ENCODE measurements at places on chromosomes 6 and 20.

DNA sequence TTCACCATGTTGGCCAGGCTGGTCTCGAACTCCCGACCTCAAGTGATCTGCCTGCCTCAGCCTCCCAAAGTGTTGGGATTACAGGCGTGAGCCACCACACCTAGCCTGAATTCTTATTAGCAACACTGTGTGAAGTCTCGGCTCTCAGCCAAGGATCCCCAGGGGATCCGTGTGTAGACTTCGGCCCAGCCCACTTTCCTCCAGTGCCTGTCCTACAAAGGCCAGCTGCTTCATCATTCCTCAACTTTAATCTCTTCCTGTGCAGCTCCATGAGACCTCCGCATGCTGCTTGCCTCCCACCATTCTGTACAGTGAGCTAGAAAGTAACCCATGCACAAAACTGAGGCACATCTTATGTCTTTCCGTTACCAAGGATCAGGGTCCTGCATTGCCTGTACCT lies 71.8 kb downstream of the SAMD3 start:
- DNase-seq, result no peak

DNA sequence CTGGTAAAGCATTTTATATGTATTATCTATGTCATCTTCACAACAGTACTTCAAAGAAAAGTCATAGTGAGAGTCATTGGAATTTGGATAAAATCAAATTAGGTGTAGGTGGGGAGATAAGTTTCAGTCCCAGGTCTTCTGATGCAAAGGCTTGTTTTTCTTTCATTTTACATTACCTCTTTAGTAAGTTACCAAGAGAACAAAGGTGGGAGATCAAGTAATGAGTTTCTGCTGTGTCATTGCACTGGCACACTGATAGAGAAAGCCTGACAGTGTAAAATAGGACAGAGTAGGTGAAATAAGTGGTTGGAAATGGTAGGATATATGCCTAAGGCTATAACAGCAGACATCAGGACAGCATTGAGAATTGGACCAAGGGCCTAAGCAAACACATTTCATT lies 250.4 kb downstream of the NKAIN2 start:
- DNase-seq, result no peak

GRCh38 chr20:58673119-58673518 lies 19.5 kb upstream of the NPEPL1 start:
- DNase-seq, result no peak

DNA sequence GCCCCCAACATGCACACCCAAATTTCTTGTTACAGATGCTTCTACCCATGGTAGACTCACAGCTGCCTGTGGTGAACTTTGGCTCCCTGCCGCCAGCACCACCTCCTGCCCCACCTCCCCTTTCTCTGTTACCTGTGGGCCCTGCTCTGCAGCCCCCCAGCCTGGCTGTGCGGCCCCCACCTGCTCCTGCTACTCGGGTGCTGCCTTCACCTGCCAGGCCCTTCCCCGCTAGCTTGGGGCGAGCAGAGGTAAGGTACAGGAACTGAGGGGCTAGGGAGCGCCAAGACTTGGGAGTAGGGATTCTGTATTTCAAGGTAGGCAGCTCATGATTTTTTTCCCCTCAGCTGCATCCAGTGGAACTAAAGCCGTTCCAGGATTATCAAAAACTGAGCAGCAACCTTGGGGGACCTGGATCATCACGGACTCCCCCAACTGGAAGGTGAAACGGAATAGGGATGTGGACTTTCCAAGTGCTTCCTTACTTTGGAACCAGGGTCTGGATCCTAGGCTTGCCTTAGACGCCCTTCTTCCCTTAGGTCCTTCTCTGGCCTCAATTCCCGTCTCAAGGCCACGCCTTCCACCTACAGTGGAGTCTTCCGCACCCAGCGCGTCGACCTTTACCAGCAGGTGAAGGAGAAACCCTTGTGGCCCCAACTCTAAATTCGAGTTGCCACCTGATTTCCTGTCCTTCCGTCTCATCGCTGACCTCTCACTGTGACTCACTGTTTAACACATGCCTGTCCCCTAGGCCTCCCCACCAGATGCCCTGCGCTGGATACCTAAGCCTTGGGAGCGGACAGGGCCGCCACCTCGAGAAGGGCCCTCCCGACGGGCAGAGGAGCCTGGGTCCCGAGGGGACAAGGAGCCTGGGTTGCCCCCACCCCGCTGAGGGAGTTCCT lies 15.5 kb downstream of the BAG6 start:
- no peak for DNase-seq

- DNase-seq, result no peak
Measured at GRCh38 chr20:36180323-36180722, 25.8 kb downstream of the EPB41L1 start.

DNA sequence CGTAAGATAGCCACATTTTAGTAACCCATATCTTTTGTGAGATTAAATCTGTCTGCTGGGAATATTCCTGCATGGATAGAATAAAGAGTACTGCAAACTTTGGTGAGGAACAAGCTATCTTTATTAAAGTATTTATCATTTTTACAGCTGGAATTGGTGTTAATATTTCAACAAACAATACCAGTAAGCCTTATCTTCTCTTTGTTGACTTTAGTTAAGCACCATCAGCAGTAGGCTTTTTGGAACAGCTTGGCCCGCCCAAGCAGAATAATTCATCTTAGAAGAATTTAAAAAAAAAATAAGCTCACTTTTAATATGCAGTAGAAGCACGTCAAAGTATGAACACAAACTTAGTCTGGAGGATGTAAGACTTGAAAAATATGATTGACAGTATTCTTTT lies 917.8 kb upstream of the ADGRB3 start:
- no peak for DNase-seq

- DNase-seq, result no peak
Measured at GRCh38 chr6:10271982-10272381, 142.9 kb downstream of the TFAP2A start.

DNA sequence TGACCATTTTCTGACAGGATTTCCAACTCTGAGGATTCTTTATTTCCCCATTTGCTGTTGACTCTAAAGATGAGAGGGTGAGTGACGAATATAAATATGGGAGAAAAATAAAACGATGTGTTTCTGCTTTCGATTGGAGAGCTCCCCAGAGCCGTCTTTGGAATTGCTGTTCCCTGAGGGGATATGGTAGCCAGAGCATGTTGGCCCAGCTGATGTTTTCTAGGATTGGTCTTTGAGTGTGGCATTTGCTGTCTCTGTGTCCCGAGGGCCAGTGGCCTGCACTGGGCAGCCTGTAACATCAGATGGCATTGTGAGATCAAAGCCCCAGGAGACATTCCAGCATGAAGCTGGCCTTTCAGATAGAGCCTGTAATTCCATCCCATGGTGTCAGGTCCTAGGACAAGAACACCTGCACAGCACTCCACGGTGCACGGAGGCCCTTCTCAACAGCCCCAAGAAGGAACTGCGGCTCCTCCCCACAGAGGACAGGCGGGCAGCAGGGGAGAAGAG lies 26.7 kb downstream of the PKIG start:
- DNase-seq, result no peak

DNA sequence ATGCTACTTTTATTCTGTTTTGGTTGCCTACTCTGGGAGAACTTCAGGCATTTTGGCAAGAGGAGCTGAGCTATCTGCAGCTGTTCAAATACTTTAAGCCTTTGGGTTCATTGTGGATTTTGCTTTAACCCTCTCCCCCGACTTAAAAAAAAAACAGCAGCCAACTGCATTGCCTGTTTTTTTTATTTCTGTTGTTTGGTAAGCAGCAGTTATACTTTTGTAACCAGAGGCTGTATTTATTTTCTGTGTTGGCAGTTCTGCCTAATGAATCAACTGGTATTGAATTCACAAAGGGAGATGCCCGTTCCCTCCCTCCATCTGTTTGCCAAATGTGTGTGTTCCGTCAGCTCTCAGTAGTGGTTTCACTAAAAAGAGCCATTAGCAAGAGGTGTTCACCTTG lies 484.0 kb downstream of the UTRN start:
- no peak for DNase-seq

DNA sequence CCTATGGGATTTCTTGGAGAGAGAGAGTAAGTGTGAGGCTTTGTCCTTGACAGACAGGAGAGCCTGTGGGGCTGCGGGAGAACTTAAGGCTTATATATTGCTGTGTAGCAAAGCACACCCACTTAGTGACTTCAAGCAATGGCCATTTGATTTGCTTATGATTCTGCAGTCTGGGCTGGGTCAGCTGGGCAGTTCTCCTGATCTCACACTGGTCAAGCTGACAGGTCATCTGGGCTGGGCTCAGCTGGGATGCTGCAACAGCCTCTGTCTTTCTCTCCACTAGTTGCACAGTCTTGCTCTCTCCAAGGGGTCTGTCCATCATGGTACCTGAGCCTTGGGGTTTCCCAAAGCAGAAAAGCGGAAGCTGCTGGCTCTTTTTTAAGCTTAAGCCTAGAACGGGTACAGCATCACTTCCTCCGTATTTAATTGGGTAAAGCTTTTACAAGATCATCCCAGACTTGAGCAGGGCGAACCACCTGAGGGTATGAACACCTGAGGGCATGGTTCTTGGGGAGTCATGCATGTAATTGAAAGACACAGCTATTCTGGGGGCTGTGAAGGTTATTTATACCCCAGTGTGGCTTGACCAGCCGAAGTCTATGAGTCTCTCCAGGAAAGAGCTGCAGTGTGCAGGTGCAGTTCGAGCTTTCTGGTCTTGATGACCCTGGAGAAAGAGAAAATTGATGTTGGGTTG lies 13.3 kb upstream of the GGTLC1 start:
- no peak for DNase-seq

DNA sequence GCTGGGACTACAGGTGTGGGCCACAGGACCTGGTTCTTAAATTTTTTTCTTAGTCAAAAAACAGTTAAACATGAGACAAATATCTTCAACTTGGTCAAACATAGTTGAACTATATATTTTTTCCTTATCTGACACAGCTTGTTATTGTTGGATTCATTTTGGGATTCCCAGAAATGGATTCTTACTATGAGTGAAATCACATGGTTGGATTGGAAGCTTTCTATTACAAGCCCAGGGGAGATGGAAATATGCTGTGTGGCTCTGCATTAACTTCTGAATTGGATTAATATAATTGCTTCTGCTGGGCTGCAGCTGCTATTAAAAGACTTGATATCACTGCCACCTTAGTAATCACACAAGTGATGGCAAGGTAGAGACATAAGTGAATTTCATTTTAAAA lies 126.4 kb upstream of the DUSP22 start:
- DNase-seq, result no peak

GRCh38 chr20:48335308-48336050 lies 492.3 kb downstream of the PREX1 start:
- no peak for DNase-seq

DNA sequence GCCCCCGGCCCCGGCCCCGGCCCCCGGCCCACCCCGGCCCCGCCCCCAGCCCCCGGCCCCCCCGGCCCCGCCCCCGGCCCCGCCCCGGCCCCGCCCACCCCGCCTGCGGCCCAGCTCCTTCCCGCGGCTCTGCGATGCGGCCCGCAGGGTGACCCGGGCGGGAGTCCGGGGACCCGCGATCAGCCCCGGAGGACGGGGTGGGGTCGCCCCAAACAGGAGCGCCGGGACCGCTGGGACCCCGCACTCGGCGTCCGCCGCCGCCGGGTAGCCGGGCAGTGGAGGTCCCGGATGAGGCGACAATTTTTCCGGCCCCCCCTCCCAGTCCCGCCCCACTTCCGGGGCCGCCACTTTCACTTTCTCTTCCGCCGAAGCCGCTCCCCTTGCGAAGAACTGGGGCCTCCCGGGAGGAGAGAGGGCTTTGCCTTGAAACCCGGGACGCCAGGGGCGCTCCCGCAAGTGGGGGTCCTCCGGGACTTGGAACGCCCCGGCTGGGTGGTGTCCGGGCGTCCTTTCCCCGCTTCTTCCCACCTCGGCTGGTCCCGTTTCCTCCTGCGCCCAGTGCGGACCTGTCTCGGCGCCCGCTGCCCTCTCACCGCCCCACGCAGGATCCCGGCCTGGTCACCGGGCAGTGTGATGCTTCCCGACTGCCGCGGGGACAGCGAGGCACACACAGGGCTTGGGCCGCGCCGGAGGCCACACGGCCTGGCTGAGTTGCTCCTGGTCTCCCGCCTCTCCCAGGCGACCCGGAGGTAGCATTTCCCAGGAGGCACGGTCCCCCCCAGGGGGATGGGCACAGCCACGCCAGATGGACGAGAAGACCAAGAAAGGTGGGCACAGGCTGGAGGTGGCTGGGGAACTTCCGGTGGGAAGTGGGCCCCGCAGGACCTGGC lies at the start of gene RBCK1:
Gene RBCK1 (plus strand): TSS at position 347 of the 890 bp plus-strand sequence. CDS start 459 bp downstream, at position 806.
- DNase-seq, result peak; percentile 81

DNA sequence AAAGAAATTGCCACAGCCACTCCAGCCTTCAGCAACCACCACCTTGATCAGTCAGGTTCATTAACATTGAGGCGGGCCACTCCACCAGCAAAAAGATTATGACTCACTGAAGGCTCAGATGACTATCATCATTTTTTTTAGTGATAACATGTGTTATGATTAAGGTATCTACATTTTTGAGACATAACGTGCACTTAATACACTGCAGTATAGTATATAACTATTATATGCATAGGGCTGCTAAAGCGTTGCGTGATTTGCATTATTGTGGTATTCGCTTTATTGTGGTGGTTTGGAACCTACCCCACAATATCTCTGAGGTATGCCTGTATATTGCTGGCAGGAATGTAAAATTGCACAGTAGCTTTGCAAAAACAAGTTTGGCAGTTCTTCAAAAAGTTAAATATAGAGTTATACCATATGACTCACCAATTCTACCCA lies 6.8 kb upstream of the RIPK1 start:
- DNase-seq, result no peak

DNA sequence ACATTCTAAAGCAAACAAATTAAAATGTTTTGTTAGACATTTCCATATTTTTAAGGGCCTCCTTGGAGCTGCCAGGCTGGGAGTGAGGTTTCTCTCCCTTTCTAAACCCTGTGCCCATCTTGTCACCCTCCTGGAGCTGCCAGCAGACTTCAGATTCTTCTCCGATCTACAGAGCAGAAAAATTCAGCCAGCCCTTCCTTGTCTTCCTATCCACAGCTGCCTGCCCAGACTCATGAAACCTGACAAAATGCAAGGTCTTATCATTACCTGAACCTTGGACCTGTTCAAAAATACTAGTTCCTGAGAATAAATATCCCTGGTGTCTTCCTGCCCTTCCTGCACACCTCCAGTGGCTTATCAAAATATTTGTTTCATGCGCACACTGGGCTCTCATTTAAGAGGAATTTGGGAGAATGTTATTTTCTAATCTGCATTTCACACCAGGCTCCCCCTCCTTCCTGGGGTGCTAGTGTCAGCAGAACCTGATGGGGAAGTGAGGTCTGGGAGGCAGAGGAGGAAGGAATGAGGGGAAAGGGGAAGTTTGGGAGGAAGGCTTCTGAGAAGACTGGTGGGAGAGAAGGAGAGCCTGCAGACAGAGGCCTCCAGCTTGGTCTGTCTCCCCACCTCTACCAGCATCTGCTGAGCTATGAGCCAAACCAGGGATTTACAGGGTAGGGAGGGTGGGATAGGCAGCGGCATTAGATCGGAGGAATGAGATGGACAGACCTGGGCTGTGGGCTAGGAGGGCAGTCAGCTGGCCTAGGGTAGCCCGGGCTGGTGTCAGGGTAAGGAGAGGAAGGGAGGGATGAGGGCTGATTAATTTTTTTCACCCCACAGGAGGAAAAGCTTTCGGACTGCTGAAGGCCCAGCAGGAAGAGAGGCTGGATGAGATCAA lies at the start of gene AIF1:
Gene AIF1 (plus strand): TSS at position 551 of the 895 bp plus-strand sequence. CDS start 96 bp downstream, at position 647.
- DNase-seq, result no peak

GRCh38 chr6:12749531-12750379 lies 33.2 kb downstream of the PHACTR1 start:
- DNase-seq, result no peak

- no peak for DNase-seq
Measured at GRCh38 chr6:3643921-3644738, 107.4 kb downstream of the PXDC1 start.

Data from activated CD4-positive, CD25-positive, alpha-beta regulatory T cell (primary cell).